ENCODE measurements at places on chromosomes 6 and 20.

- no peak for DNase-seq
Measured at GRCh38 chr6:2652611-2653010, 98.1 kb downstream of the MYLK4 start.

DNA sequence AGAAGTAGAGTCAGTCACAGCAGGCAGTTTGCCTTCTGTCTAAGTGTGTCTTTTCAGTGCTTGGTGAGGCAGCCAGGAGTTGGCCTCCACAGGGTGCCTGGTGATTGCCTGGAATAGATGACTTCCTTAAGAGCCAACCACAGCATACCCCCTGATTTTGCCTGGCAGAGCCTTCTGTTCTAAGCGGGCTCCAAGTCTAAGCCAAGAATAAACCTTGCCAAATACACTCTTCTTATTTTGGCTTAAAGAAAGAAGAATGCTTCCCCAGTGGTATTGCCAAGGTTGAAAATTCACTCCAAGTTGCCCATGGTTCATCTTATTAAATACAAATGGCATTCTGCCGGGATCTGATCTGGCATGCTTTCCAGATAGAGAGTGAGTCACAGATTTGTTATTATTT is 1424.8 kb upstream of the EYS start:
- DNase-seq: no peak

GRCh38 chr20:62606016-62606415 is 36.3 kb upstream of the SLCO4A1 start:
- DNase-seq: no peak

DNA sequence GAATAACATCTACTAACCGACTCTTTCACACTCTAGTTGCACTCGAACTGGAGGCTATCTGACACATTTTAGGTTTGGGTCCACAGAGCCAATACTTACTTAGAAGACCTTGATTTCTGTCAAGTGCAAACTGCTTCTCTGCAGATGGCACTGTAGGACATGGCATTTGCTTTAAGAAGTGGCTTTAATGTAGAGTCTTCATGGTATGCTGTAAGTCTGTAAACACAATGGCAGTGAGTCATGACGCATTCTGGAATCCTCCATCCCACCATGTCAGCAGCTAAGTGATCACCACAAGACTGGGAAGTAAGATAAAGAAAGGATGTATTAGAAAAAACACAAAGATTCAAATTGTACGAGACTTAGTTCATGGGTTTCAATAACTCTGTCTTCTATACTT is 377.0 kb upstream of the NOX3 start:
- no peak for DNase-seq

- no peak for DNase-seq
Measured at GRCh38 chr6:41600499-41601247, 37.6 kb upstream of the MDFI start.

GRCh38 chr6:119728220-119728750 is 378.7 kb upstream of the MAN1A1 start:
- DNase-seq: no peak

DNA sequence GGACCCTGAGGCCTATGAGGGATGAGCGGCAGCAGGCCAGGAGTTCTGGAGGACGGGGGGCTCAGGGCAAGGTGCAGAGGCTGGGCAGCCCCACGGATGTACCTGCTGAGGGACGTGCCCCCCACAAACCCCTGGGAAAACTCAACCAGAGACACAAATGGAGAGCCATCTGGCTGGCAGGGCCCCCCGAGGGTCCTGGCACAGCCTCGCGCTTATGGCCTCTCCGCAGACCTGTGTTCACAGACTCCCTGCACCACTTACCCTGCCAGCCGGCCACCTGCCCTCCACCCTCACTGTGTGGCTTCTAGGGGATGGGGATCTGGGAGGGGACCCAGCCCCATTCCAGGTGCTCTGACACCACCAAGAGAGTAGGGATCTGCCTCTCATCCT is 3.4 kb upstream of the ZBTB46 start:
- DNase-seq: no peak

- DNase-seq: no peak
Measured at GRCh38 chr6:143527677-143528076, 16.2 kb upstream of the FUCA2 start.

DNA sequence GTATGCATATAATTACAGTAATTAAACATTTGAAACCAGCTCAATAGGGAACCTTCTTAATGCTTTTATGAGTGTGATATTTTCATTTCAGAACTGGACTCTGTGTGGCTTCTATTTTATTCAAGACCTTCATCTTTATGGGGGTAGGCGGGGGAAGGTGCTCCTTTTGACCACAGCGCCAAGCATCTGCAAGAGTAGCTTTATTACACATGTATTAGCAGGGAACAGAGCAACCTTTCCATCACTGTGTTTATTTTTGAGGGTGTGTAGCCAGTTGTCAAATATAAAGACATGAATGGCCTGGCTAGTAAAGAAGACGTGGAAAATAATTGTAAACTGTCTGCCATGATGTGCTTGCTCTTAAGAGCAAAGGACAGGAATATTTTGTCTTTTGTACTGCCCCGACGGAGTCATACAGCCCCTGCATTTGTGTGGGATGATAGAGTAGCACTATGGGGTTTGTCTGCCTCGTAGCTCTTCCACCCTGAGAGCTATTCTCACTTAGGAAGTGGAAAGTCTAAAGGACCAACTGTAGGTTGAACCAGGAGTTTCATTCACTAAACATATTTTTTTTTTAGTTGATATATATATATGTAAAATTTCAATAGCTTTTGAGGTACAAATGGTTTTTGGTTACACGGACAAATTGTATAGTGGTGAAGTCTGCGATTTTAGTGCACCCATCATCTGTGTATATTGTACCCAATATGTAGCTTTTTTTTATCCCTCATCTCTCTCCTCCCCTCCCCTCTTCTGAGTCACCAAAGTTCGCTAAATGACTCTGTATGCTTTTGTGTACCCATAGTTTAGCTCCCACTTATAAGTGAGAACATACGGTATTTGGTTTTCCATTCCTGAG is 91.2 kb downstream of the CARMIL1 start:
- no peak for DNase-seq

GRCh38 chr6:7911345-7911725 is 747 bp upstream of the TXNDC5 start:
- no peak for DNase-seq

GRCh38 chr20:16145919-16146318 is 427.3 kb downstream of the KIF16B start:
- DNase-seq: no peak

Measured in CD4-positive, alpha-beta T cell treated with Interleukin-17A for 4 hours (primary cell).